ENCODE measurements at places on chromosomes 3 and 15.

DNA sequence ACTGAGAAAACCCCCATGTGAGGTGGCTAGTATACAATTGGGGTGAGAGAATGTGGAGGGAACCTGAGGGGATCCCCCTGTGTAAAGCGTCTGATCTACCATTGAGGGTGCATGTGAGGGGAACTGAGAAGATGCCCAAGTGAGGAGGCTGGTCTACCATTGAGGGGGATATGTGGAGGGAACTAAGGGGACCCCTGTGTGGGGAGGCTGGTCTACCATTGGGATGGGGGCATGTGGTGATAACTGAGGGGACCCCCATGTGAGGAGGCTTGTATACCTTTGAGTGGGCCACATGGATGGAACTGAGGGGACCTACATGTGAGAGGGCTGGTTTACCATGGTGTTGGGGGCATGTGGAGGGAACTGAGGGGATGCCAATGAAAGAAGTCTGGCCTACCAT lies 160.8 kb downstream of the FBLN2 start:
- DNase-seq: no peak

DNA sequence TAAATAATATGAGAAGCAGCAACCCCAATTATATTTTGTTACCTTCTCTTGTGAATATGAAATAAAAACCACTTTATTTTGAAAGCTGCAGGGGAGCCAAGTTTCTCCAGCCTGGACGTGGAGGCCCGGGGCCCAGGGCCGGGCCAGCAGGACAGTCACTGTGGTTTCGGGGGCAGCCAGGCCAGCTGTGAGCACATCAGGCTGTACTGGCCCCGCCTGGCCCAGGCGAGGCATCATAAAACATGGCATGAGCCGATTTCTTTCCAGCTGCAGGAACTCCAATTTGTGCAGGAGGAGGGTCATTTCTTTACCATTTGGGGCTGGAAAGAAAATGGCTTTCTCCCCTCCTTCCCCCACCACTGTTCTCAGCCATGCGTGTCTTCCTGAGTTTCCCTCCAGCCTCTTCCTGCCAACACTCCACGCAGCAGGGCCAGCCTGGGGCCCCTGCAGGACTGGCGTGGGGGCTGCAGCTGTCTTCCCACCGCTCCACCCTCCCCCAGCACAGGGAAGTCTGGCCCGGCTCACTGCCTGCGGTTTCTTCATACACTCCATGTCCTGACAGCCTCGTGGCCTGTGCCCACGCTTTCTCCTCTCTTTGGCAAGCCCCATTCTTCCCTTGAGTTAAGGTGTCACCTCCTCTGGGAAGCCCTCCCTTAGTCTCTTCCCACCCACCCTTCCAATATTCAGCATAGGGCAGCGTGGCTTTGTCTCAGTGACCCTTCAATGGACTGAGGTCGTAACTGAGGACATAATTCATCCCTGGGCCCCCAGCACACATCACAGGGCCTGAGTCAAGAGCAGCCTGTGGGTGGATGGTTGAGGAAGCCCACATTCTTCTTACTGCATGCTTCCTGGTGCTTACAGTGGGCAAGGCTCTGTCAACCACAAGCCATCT lies 135.8 kb downstream of the CHSY1 start:
- DNase-seq: no peak

DNA sequence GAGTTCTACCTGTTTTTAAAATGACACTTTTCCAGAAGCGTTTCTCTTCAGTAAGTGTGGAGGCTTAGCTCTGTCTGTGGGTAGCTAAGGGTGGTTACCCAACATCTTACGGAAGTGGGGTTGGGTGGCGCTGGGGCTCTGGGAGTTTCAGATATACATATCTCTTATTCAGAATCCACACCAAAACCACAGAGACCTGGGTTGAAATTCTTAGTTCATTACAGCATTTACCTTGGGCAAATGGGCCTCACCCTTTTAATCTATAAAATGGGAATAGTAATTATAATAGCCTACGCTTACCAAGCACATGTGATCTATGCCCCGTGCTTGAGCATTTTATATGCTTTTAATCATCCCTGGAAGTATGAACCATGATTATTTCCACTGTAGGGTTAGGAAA lies 9.4 kb downstream of the PTPRG start:
- DNase-seq: no peak

DNA sequence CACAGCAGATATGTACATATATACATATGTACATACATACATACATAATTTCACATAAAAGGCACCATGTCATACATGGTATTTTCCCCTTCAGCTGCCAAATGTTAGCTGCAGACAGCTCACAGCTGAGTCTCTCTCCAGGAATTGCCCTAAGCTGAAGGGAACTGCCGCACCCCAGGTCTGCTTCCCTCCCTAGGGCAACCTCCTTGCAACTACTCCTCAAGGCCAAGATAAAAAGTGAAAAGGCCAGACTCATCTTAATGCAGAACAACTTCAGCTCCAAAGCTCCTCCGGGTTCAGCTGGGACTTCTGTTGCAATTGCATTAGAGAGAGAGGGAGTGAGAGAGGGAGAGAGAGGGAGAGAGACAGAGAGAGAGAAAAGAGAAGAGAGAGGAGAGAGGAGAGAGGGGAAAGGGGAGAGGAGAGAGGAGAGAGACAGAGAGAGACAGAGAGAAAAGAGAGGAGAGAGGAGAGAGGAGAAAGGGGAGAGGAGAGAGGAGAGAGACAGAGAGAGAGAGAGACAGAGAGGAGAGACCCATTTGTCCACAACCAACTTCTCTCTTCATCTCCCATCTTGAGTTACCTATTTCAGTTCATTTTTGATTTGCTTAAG lies 143.4 kb upstream of the HES1 start:
- DNase-seq: no peak

- DNase-seq: no peak
Observed at GRCh38 chr3:181862502-181862901, 150.8 kb downstream of the SOX2 start.

- no peak for DNase-seq
Observed at GRCh38 chr3:95434491-95434890, 1371.6 kb downstream of the NSUN3 start.

DNA sequence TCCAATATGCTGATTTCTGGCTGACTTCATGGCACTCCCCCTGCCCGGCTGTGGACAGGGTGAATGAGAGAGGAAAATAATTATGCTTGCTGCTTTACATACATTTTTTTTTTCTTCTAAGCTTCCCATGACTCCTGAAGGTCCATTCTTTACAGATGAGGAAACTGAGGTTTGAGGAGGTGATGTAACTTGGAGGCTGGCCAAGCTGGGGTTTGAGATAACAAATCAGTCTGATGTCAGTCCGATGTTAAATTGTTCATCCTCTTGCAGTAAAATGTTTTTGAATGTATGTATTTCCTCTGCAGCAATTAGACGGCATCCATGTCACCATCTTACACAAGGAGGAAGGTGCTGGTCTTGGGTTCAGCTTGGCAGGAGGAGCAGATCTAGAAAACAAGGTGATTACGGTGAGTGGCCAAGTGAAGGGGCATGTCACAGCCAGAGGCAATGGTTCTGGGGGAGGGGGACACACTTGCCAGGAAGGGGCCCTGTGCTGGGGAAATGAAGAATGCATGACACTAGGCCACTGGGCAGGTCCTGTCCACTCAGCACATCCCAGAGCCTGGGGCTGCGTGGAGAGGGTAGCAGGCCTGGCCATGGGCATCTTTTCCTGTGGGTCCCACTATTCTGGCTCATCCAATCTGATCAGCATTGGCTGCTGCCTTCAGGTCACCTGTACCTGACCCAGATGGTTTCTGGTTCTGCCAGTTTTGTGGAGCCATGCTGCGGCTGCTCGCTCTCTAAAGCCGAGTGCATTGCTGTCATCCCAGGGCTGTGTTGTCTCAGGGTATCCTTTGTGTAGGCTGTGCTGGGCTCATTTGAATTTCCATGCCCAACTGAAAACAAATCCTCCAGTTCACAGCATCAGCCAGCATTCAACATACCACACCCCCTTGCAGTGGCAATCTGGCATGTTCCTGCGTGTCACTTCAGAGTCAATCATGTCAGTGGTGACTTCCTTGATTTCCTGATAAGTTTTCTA lies 20.4 kb downstream of the STARD5 start:
- DNase-seq: no peak

- no peak for DNase-seq
Observed at GRCh38 chr15:67108122-67108961, 42.9 kb downstream of the SMAD3 start.

- DNase-seq: no peak
Observed at GRCh38 chr3:150308037-150308319, 100.1 kb upstream of the TSC22D2 start.

- no peak for DNase-seq
Observed at GRCh38 chr3:64888165-64888564, 200.4 kb upstream of the ADAMTS9 start.

DNA sequence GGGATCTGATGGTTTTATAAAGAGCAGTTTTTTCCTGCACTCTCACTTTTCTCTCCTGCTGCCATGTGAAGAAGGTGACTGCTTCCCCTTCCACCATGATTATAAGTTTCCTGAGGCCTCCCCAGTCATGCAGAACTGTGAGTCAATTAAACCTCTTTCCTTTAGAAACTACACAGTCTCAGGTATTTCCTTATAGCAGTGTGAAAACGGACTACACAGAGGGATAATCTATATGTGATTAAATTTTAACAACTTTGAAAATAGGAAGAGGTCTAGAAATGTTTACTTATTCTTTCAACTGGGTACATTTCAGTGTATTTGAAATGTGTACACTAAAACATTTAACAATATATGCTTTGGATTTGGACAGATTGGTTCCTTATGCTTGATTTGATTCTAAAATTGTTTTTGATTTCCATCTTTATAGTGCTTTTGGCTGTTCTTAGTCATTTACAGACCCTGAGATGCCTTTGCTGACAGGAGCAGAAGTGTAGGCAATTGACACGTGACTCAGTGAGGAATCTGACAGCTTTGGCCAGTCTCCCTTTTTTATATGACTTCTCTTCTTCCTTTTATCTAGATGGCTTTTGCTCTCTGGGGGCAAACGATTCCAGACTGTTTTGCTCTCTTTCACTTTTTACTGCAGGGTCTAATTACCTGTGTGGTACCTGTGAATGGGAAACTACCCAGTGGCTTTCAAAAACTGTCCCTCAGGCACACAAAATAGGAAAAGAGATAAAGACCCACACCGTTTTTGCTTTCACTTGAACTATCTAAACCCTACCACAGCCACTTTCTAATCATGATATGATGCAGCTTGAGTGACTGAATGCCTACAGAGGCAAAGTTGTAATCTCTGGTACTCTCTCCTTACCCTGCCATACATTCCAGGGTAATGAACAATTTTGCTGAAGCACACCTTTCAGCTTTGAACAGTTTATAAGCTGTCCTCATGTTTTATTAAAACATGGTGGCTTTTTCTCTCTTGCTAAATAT lies 422.6 kb downstream of the ROBO1 start:
- no peak for DNase-seq

- no peak for DNase-seq
Observed at GRCh38 chr3:105780107-105780506, 88.7 kb downstream of the CBLB start.

- DNase-seq: no peak
Observed at GRCh38 chr15:61467823-61468222, 238.7 kb upstream of the RORA start.

- DNase-seq: no peak
Observed at GRCh38 chr15:32952901-32953532, 235.2 kb downstream of the GREM1 start.

GRCh38 chr3:46609212-46609721 lies 3.1 kb upstream of the FAM240A start:
- DNase-seq: no peak

- peak; percentile 93 for DNase-seq
Observed at GRCh38 chr3:184676927-184677326, 34.9 kb downstream of the MAGEF1 start.

DNA sequence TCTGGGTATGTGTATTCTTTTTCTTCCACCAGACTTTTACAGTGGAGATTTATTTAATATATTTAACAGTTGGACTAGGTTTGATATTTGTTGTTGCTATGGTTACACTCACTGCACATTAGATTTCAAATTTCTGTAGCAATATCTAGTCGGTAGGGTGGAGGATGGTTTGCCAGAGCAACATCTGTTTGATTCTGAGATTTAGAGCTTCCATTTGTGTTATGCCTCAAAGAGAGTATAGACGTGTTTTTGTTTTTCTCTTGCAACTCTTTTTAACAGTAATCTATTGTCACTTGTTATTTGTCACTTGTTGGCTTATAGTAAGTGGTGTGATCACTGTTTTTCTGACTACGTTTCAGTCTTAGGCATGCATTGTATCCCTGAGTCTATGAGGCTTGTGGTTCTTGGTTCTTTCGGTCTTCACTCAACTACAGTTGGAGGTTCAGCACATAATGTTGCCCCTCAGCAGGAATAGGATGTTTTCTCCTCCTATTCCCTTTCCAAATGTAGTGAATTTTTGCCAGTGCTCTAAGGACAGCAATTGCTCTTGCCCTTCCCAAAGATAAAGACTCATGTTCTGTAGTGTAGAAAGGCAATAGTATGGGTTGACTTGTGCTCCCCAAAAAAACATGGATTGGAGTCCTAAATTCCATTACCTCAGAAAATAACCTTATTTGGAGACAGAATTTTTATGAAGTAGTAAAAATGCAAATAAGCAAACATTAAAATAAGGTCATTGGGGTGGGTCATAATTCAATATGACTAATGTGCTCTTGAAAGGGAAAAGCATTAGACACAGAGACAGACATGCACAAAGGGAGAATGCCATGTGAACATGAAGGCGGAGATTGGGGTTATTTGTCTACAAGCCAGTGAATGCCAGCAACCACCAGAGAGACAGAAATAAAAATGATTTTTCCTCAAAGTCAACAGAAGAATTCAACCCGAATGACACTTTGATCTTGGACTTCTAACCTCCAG lies 692.1 kb downstream of the DIPK2A start:
- no peak for DNase-seq

- no peak for DNase-seq
Observed at GRCh38 chr15:54120949-54121463, 142.8 kb downstream of the UNC13C start.

DNA sequence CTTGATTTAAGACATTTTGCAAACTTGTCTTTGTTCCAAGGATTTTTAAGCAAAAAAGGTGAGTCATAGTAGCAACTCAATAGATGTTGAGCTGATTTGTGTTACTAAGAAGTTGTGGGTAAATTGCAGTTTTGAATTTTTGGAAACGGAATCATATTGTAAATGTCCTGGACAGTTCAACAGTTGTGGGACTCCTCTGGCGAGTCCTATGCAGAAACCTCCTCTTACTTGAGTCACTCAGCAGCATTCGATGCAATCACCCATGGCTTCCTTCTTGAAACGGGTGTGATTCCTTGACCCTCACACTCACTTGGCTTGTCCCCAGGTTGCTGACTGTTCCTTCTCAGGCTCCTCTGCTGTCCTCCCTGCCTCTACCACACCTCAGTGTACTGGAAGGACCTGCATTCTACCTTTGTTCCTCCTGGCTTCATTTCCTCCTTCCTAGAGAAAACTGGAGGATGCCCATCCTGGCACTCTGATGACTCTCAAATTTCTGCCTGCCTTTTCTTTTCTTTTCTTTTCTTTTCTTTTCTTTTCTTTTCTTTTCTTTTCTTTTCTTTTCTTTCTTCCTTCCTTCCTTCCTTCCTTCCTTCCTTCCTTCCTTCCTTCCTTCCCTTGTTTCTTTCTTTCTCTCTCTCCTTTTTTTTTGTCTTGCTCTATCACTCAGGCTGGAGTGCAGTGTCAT lies 52.8 kb upstream of the DGKG start:
- no peak for DNase-seq

GRCh38 chr15:42798802-42799201 lies 61.9 kb upstream of the CDAN1 start:
- DNase-seq: no peak

Measured in Karpas-422 (cell line).